ENCODE measurements at places on chromosomes 1 and 21.

DNA sequence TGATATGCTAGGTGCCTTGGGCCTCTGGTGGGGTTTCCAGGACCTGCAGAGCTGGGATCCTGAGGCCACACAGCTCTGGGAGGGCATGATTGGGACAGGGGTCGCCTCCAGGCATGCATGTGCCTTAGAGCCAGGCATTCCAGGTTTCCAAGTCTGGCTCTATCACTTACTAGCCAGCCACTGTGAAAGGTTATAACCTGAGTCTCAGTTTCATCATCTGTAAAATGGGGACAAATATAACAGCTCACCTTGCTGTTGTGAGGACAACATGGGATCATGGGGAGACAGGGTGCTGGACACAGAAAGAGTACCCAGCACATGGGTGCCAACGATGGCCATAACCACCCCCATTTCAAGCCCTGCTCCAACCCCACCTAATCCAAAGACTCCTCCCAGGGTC is 2.7 kb downstream of the CHI3L1 start:
- no peak for DNase-seq

DNA sequence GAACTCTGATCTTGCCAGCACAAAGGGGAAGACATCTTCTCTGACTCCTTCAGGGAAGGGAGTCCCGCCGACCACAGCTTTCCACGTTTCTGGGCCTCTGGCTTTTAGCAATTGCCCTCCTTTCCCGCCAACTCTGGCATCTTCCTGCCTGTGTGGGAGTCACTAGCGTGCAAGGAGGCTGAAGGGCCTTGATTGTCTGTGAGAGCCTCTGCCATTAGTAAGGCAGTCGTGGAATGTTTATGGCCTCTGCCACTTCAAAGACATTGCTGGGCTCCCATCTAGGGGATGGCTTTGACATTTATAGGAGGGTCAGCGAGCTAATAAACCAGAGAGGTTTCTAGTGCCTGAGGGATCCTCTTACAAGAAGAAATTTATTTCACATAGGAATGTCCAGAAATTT is 14.3 kb upstream of the PROK1 start:
- DNase-seq: no peak

DNA sequence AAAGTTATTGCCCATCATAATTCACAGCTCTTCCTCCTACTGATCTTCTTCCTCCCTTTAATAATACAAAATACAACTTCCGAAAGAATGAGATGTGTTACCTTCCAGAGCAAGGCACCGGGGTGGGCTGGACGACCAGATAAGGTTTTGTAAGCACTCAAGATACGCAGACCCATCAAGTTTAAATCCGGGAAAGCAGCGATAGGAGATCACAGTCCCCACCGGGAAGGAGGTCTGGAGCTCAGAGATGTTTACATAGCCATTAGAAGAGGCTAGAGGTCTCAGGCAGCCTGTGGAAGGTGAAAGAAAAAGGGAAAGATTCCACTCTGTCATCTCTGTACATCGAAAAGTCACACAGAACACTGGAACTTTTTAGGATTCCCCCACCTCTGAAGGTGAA is 99.4 kb downstream of the SUSD4 start:
- DNase-seq: no peak

DNA sequence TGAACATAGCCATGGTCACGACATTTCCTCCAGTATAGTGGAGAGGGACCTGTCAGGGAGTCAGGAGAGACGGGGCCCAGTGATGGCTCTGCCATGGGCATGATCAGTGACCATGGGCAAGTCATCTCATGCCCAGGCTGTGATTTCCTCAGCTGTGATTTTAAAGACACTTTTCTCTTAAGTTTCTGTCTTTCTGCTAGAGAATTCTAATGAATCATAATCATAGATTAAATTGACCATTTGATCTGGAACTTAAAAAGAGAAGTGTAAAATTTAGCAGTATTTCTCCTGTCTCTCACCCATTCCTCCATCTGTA is 112.7 kb downstream of the USP25 start:
- no peak for DNase-seq

- DNase-seq: no peak
Observed at GRCh38 chr1:221606256-221606655, 135.6 kb downstream of the DUSP10 start.

- DNase-seq: no peak
Observed at GRCh38 chr1:186960861-186961260, 132.1 kb downstream of the PLA2G4A start.

GRCh38 chr21:33855190-33855589 is 60.4 kb downstream of the ATP5PO start:
- no peak for DNase-seq

- DNase-seq: no peak
Observed at GRCh38 chr1:203526572-203526971, 32.6 kb downstream of the OPTC start.

GRCh38 chr1:35454616-35455015 is 102.6 kb downstream of the KIAA0319L start:
- DNase-seq: no peak

DNA sequence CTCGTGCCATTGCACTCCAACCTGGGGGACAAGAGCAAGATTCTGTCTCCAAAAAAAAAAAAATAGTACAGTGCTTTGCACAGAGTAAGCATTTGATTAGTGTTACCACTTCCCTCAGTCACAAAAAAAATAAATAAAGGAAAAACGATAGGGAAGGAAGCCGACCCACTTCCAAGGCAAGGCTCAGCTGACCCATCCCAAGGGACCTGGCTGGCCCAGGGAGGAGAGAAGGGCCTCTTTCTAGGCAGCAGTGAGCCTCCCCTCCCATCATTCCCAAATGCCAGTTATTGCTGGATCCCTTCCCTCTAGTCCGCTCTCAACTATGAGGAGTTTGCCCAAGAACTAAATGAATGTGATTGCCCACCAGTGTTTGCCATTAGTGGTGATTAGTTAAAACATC is 77.8 kb downstream of the TMEM53 start:
- DNase-seq: no peak

- DNase-seq: no peak
Observed at GRCh38 chr21:19266636-19267035, 863.1 kb upstream of the TMPRSS15 start.

DNA sequence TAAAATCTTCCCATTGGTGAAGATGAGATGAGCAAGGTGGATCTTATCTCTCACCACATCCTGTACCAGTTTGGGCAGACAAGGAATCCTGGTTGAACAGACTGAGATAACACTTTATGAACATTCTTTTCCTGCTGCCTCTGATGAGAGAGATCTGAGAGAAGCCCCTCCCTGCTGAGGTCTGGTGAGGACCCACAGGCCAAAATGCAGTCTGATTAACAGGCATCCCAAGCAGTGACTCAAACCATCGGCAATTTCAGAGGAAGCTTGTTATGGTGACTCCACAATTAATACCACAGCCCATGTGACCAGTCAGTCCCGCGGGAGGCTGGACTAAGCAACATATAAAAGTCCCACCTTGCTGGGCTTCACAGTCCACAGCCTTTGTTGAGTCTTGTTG is at the start of gene PRR9:
TSS of gene PRR9 (plus strand) at position 373 of the 400 bp plus-strand sequence. CDS start 561 bp downstream, outside the sequence.
- DNase-seq: no peak

DNA sequence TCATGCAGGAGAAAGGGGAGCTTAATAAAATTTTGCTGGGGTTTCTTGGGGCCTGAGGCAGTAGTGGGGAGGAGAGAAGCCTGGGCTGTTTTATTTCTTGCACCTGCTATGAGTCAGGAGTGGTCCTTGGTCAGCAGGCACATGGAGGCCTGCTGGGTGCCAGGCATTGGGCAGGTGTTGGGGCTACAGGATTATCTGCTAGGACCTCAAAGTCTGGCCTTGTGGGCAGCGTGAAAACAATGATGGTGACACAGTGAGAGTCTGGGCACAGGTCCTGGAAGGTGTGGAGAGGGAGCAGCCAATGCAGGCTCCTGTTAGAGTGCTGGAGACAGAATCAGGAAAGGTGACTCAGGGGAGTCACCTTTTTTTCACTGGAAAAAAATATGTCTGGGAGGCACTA is 17.2 kb downstream of the ROR1 start:
- no peak for DNase-seq

- DNase-seq: no peak
Observed at GRCh38 chr1:81600878-81601622, 199.7 kb upstream of the ADGRL2 start.

GRCh38 chr1:226989085-226989920 is 49.2 kb downstream of the COQ8A start:
- no peak for DNase-seq
